ENCODE measurements at places on chromosomes 4 and X.

GRCh38 chr4:83364312-83364711 is 29.7 kb upstream of the HPSE start:
- DNase-seq, result no peak

DNA sequence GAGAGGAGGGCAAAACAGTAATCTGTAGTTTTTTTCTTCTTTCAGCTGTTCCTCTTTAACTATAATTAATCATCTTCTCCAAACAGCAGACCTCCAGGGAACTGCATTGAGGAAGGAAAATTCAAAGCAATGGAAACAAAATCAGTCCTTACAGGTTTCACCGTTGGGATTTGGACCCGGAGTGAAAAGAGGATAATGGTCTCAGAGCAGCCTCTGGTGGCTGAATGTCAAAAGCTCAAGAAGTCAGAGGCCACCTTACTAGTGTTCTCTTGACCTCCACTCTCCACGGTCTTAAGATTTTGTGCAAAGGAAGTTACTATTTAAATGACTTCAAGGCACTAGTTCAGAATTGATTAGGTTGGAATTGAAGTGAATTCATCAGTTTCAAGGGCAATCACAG is 16.0 kb upstream of the MID1 start:
- no peak for DNase-seq

DNA sequence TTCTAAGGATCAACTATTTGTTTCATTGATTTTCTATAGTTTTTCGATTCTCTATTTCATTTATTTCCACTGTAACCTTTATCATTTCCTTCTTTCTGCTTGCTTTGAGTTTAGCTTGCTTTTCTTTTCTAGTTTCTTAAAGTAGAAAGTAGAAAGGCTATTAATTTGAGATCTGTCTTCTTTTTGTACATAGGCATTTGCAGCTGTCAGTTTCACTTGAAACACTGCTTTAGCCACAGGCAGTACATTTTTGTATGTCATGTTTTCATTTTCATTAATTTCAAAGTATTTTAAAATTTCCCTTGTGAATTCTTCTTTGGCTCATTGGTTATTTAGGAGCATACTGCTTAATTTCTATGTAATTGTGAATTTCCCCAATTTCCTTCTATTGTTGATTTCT is 152.2 kb downstream of the SH3KBP1 start:
- DNase-seq, result no peak

- no peak for DNase-seq
These were observed 556.7 kb upstream of the BOD1L1 start for GRCh38 chr4:14184265-14184664.

DNA sequence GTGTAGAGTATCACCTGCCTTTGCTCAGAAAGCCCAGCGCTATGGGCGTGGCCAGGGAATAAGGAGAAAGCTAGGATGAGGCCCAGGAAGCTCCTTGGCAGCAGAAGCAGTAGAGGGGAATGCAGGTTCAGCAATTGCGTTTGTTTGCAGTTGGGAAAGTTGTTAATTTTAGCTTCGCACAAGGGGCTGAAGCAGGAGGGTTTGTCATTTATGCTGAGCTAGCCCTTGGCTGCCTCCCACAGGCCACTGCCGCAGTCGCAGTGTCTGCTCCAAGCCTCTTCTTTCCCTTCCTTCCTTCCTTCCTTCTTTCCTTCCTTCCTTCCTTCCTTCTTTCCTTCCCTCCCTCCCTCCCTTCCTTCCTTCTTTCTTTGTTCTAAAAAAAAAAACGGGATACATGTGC is 21.5 kb downstream of the FRMPD3 start:
- DNase-seq, result no peak

DNA sequence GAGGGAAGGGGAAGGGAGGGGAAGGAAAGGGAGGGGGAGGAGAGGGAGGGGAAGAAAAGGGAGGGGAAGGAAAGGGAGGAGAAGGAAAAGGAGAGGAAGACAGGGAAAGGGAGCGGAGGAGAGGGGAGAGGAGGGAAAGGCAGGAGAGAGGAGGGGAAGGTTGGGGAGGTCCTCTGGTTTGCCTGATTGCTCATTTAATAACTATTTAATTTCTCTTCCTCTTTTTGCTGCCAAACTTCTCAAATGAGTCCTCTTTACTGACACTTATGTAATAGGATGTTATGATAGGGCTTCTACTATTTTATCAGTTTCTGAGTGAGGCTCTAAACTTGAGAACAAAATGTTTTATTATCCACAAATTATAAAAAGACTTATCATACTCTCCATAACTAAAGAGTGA is 35.4 kb upstream of the PPA2 start:
- no peak for DNase-seq

DNA sequence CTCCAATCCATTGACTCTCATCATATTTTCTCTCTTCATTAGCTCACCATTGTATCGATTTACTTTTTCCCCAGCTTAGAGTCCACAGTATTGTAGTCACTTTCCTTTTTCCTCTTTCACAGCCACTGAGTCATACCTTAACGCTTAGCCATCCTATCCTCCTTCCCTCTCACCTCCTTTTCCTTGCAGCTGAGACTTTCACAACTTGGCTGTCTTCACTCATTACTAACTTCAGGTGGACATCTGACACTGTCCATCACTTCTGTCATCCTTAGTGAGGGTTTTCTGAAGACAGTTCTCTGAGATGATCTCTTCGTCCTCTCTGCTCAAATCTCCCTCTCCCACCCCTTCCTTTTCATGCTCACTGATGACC is 70.5 kb upstream of the ESX1 start:
- DNase-seq, result no peak

DNA sequence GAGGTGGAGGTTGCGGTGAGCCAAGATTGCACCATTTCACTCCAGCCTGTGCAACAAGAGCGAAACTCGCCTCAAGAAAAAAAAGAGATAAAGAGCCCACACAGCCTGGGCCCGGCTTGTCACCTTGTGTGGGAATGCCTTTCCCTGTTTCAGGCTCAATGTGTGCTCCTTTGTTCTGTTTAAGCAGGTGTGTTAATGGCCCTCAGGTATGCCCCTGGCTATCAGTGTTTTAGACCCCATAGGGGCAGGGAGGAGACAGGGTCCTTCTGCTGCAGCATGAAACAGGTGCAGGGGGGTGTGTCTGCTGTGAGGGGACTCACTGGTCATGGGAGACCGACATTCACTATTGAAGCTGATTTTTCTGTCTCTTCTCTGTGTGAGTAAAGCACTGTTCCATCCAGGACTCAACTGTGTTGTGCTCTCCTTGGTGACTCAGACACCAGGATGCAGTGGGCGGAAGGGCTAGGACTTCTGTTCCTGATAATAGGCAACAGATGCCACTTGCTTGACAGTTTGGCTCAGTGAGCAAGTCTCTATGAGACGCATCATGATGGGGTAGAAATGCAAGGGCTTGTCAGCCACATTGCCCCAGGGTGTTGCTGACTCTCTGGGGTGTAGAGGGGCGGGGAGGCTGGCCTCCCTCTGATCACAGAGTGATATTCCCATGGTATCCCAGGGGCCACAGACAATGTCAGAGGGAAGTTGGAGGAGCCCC is 15.6 kb upstream of the LAP3 start:
- no peak for DNase-seq

GRCh38 chr4:36835246-36835645 is 409.3 kb upstream of the NWD2 start:
- DNase-seq, result no peak

DNA sequence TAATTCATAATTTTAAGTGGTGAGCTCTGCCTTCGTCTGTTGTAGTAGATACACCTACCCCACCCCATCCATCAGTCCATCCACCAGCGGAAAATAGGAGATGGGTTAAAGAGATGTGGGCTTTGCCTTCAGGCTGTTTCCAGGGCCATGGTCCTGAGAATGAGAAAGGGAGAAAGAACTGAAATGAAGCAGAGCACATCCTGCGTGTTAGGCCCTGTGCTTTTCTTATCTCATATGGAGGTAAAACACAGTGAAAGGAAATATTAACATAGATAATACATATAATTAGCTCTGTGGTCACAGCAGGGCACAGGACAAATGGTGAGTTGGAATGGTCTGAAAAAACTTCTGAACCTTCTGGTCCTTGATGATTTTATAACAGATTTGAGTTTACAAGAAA is 393.5 kb downstream of the BMPR1B start:
- DNase-seq, result no peak

GRCh38 chr4:36152735-36153134 is 91.6 kb downstream of the ARAP2 start:
- DNase-seq, result no peak

- no peak for DNase-seq
These were observed 126.7 kb upstream of the STX18 start for GRCh38 chr4:4668355-4669210.

- DNase-seq, result no peak
These were observed 1494.9 kb upstream of the AGA start for GRCh38 chr4:178937130-178937529.

DNA sequence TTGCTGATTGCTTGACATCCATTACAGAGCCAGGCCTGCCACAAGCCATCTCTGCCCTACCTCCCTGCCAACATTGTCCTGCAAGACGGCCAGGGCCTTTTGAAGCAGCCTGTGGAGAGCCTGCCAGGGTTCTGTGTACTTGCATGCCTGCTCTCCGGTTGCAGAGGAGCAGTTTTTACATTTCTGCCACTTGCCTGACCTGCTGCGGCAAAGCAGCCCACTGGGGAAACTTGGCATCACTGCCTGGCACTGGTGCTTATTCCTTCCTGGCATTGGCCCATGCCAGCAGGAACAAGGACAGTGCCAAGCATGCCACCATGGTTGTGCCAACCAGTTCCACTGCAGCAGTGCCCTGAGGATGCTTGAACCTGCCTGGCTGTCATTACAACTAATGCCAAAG is 167.1 kb downstream of the NHS start:
- DNase-seq, result no peak

DNA sequence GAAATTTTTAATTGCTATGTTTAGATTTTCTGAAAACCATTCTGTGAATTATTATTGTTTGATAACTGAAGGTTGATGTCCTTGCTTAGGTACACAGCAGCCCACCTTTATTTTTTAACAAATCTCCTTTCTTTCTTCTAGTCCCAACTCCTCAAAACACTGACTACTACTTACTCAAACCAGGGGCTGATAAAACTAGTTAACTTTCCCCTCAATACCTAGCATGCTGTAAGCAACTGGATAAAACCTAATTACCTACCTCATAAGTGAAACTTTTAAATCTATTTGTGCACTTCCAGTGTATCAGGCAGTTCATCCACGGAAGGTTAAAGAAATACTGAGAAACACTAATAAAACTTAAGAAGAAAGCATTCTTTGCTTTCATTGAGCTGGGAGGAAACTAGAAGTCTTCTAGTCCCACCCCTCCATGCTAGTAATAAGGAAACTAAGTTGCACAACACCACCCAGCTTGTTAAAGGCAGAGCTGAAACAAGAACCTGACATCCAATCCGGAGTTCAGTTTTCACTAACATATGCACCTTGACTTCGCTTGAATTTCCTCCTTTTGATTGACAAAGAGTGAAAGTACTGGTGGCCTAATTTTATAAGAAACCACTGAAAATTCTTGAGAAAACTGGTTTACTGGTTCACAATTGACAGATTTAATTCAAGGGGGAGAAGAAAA is 180.2 kb upstream of the TET2 start:
- DNase-seq, result no peak

DNA sequence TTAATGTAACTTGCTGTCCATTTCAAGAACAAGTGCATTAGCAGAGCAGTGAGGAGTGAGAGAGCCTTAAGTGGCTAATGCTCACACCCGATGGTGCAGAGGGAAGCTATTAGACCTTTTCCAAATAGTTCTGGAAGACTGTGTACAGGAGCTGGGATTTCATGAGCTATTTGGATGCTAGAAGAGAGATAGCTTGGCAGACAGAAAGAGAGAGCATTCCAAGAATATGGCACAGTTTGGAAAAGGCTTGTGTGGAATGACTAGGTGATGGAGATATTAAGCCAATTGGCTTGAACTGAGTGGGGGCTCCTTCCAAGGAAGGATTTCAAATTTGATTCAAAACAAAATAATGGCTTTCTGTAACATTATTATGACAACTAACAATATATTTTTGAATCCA is 1097.2 kb upstream of the TENM3 start:
- no peak for DNase-seq

DNA sequence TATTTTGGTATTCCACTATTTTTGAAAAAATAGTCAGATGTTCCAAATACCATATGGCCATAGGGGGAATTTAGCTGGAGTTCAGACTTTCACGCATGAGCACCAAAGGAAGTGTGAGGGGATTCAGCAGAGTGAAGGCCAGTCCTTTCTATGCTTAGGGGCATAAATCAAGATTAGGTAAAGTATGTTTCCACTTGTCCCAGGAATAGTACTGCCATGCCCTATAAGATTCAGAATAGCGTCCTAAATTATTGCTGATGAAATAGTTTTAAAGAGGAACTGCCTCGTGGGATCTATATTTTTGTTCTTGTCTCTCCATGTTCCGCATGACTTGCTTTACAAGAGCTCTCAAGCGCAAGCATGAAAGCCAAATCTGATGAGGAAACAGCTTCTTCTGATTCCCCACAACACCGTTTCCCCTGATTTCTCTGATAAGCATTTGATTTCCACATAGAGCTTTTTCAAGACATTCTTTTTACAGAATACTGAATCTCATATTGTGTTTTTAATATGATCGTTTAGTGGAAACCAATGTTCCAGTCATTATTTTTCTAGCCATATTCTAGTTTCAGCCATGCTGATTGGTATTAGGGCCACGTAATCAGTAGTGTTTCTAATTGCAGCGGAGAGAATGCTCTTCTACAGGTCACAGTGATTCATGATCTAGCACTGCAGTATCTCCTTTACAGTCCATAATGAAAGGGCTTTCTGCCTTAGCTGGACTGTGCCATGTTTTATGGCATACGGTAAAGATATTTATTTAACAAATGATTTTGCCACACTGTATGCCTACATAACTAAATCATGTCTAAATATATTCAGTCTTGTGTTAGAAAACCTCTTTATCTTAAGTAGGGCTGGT is 492.3 kb downstream of the CENPC start:
- no peak for DNase-seq

GRCh38 chr4:110055158-110055768 is 142.6 kb downstream of the EGF start:
- DNase-seq, result no peak

- DNase-seq, result no peak
These were observed 66.7 kb upstream of the PRPS1 start for GRCh38 chrX:107561468-107562215.

- DNase-seq, result no peak
These were observed 42.1 kb downstream of the SLC2A9 start for GRCh38 chr4:9979101-9979701.

DNA sequence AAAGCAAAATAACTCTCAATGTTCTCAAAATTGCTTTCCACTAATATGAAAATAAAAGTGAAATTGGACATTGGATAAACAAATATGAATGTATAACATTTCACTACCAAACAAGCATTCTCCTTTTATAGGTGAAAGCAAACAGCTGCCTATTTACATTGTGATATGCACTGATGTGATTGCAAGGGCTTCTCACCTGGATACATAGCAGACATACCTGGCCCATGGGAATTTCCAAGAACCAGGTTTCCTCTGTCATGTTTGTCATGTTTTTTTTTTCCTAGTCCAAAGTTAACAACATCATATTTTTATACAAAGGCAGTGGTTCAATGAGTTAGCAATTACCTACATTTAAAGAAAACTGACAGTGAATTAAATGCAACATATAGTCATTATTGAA is 228.5 kb downstream of the ANKRD50 start:
- DNase-seq, result no peak

All from activated naive CD4-positive, alpha-beta T cell treated with anti-CD3 and anti-CD28 coated beads, Interleukin-2, amount 50 U/mL, for 16 hours (primary cell).